Stimulated activated CD4-positive, alpha-beta T cell treated with anti-CD3 and anti-CD28 coated beads, Interleukin-1b, Interleukin-23, amount 100 ng/mL, for 4 hours (primary cell): ENCODE measurements at places on chromosomes 5 and 9.
A peak's percentile ranks its signal among the peaks of the same experiment; 100 is the strongest.

GRCh38 chr5:35246411-35246810, 16.1 kb upstream of the PRLR start:
- no peak for DNase-seq

DNA sequence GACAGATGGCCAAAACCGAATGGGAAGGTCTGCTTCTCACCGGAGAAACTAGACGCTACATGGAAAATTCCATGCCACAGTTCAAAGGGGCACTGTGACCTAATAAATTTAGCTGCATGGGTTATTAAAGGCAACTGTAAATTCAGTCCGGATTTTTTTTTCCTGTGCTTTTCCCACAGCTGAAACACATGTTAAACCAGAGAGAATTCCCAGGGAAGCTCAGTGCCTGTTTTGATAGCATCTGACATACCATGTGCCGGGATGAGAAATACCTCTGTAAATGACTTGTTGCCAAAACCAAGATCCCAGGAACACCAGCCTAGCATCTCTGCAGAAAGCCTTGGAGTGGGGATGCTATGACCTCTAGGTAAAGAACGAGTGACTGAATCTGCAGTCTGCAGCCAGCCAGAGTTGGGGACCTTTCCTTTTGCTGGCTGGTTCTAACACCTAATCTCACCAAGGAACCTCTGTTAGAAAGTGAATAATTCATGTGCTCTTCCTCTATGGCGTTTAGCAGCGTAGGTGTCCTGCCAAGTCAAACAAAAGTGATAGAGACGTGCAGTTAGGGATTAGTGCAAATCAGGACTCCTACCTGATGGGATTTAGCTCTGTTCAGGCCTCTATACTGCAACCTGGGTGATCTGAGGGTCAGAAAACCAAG, 77.9 kb downstream of the SLIT3 start:
- DNase-seq, result no peak

DNA sequence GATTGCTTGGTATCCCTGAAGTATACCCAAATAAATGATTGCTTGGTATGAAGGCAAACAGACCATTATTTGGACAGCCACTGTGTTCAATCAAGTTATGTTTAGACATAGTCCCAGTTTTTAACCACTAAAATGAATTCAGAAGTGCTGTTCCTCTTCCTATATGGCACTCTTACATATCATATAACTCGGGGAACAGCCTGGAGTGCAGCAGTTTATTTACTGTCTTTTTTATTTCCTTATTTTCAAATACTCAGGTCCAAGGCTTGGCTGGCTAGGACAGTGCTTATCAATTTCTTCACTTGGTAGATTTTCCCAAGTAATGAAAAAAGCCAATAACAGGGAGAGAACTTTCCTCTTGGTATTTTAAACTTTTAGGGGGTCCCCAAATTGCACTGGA, 58.6 kb upstream of the CCDC112 start:
- DNase-seq, result no peak

GRCh38 chr5:162096448-162096847, 28.9 kb downstream of the GABRG2 start:
- DNase-seq, result no peak

DNA sequence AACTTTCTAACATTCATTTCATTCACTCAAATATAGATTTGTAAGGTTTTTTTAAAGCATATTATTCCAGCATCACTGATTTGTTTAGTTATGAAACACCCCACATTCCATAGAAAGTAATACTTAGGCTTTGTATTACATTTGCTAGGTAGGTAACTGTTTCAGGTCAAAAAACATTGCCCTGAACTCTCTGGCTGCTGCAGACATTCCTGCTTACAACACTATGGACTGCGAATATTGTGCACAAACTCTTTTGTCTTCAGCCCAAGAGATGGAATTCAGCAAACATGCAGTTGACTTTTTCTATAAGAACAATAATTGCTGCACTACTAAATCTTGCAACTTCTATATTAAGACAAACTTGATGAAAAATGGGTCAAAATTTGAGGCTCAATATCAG, 301.0 kb downstream of the ARL15 start:
- DNase-seq, result no peak

DNA sequence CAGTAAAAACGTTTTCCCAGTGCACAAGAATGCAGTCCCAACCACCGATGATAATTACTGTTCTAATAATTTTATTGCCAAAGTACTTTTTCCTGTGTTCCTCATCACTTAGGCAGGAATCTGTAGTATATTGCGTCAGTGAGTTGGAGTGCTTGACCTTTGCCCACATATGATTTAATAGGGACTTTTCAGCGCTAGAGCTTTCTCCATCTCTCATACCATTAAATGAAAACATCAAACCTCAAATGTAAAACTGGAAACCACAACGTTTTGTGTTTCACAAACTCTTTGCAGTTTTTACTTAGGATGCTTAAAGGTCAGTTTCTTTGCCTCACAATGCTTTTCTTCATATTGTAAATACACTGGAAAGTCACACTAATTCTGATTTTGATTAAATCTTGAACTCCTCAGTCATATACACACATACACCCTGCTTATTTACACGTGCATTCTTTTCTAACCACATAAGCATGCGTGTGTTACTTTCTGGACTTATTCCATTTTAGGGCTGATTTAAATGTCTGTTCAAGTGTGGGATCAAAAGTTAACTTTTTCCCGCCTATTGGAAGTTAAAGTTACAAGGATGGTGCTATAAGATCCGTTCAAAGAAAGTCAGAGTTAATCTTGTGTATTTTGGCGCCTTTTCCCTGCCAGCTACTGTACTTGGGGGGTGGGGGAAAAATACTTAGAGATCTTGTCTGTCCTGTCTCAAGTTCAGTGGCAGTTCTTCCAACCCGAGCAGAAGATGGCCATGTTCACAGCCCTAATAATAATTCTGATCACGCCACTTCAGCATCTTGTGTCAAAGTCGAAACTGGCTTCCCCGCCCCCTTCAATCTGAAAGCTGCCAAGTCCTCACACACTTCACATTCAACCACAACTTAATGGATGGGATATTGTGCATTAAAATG, 6.6 kb upstream of the NFIB start:
- DNase-seq, result no peak

GRCh38 chr5:82754036-82754746, 323.0 kb downstream of the TMEM167A start:
- DNase-seq, result no peak

DNA sequence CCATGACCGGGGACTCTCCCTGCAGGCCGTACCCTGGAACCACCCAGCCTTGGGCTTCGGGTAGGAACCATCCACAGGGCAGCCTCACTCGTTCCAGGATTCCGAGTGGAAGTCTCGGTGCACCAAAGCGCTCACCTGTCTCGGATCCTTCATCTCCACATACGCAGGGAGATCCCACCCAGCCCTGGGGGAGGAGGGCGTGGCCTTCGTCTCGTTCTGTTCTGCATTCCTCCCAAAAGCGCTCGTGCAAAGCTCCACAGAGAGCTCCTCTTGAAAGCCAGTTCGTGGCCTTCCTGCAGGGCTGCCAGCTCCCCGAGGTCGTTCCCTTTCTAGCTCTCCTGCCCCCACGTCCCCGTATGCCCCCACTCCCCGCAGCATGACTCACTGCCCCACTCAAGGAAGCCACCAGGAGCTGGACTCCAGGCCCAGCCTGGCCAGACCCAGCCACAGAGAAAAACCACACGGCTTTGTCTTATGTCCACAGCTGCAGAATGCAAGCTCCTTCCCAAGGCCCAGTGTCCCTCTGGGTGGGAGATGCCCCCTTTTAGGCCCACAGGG, 65.0 kb upstream of the SARDH start:
- DNase-seq, result no peak

GRCh38 chr5:77033338-77033737, 3.1 kb downstream of the AGGF1 start:
- DNase-seq, result no peak

- DNase-seq, result no peak
These were observed 551.8 kb upstream of the TYRP1 start for GRCh38 chr9:12141422-12141821.

GRCh38 chr9:131094015-131094414, 2.3 kb upstream of the AIF1L start:
- no peak for DNase-seq

GRCh38 chr5:147093138-147093537, 141.7 kb upstream of the STK32A start:
- no peak for DNase-seq

DNA sequence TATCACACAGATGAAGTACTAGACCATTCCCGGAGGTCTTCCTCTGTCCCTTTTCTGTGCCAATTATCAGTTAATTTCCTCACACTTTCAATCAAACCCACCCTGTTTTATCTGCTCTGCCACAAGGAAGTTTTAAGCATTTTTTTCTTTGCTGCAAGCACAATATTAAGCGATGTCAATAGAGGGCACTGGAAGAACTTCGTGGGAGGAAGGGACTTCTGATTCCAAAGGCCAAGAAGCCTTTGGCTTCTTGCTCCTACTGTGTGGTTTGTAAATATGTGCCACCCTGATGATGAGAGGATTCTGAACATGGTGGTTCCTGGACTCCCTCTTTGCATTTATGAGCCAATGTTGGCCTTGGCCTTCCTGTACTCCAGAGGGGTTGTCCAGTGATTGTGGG, 1712.5 kb upstream of the C9orf72 start:
- no peak for DNase-seq

- DNase-seq, result no peak
These were observed at the start of gene PCDHB4 for GRCh38 chr5:141121563-141121962. PCDHB4 (plus strand) TSS chr5:141121818; CDS start chr5:141121999, 181 bp downstream.

- DNase-seq, result no peak
These were observed 42.7 kb upstream of the PALM2AKAP2 start for GRCh38 chr9:109737295-109737694.

GRCh38 chr5:83034036-83034435, 43.2 kb downstream of the TMEM167A start:
- no peak for DNase-seq

- no peak for DNase-seq
These were observed 18.5 kb upstream of the TCERG1 start for GRCh38 chr5:146428658-146429057.

GRCh38 chr9:15641291-15641690, 88.4 kb downstream of the CCDC171 start:
- DNase-seq, result no peak

- no peak for DNase-seq
These were observed 94.3 kb downstream of the RPS23 start for GRCh38 chr5:82183828-82184227.

DNA sequence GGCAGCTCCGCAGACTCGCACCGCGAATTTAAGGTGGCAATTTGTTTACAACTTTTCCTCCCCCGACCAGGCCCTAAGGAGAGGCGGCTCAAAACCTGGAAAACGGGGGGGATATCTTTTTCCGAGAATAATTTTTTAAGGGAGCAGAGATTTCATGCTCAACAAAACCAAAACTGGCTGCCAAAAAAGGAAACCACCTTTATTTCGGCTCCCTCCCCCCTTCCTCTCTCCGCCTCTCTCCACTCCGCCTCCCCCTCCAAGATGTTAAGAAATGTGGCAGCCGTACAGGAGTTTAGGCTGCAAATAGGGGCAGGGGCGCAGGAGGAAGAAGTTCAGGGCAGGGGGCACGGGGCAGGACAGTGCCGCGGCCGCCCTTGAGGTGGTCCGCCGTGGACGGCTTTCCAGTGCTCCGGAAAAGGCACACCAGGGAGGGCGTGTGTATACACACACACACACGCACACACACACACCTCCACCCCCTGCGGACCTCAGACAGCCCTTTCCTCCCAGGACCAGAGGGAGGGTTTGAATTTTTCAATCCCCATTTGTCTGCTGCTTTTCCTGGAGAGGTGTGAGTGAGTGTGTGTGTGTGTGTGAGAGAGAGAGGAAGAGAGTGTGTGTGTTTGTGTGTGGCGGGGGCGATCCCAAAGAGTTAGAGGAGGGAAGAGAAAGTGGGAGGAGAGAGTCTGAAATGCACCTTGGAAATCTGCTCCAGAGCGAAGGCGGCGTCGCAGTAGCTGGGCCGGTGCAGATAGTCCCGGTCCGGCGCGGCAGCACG, 9.1 kb downstream of the PTCH1 start:
- no peak for DNase-seq

- no peak for DNase-seq
These were observed 69.7 kb downstream of the GRAMD2B start for GRCh38 chr5:126492939-126493338.

DNA sequence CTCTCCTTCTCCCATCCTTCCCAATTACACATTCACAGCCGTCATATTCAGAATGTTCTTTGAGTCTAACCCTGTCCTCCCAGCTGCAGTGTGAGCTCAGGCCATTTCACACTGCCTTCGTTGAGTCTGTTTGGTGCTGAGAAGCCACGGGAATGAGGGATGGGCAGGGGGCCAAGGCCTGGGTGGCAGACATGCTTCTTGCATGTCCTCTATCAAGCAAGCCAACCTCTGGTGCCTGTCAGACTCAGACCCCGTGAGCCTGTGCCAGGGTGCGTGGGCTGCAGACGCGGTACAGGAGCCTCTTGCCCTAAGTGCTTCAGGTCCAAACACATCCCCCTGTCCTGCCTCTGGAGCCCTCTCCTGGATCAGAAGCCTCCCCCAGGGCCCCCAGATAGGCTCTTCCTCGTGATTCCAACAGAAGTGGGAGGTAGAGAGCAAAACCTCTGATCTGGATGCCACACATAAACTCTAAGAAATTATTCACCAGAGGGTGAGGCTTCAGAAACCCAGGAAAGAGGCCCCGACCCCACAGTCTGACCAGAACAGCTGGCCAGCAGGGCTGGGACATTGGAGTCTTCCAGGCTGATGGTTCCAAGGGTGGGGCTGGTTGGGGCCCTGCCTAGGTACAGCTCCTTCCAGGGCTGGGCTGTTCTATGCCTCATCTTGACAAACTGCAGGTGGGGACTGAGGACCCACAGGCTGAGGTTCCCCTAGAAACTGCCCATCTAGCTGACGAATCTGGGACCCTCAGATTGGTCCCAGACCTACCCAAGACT, 46.7 kb upstream of the CDKN2AIPNL start:
- no peak for DNase-seq

- no peak for DNase-seq
These were observed 92.2 kb upstream of the LMX1B start for GRCh38 chr9:126521551-126521950.

DNA sequence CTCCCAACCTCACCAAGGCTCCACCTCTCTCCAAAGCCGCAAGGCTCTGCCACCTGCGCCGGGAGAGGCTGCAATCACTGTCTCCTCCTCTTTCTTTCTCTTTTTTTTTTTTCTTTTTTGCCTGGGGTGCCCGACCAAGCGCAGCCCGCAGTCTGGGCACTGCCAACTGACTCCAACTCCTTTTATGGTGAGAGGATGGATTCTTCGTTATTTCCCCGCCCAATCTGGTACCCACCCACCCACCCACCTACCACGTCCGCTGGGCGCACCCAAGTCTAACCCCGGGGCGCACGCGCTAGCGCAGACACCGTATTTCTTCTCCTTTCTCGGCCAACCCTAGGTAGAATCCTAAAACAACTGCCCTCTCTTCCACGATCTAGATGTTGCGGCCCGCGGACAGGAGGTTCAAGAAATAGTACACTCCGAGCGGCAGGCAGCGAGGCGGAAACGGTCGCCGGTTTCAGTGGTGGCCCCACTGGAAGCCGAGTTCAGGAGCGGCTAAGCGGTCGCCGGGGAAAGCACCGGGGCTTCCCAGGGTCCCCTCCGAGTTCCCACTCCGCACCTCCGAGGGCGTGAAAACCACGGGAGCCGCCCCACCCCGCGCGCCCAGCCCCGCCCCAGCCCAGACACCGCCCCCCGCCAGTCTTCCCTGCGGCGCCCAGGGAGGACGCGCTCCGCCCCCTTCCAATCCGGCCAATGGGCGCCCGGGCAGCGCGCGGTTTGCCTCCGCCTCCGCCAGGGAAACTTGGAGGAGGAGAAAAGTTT, 385 bp upstream of the PTGER4 start:
- DNase-seq, result peak; percentile 90
